ENCODE measurements at places on chromosomes 4 and X. TPM values are rescaled to one million over a fixed set of nuclear protein-coding genes. Genes with fewer than 3 reads are reported as not detected.

DNA sequence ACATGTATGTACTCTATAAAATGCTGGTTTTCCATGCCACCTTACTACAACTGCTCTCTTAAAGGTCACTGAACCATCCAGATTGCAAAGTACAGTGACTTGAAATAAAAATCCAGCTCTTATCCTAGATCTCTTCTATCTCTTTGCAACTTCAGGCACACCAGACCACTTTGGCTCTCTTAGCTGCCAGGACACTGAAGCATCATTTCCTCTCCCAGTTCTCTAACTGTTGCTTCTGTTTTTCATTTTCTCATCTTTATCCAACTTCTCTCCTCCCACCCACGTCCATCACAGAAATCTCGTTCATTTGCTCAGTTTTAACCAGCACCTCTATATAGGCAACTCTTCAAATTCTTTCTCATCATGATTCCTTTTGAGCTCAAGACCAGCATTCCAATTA is 74.3 kb downstream of the METTL14 start:
- H3K4me1 ChIP-seq: peaks cover 61% of the 10 kb centered on the region
- no peaks in the 10 kb centered on the region for H3K36me3 ChIP-seq
- no peak overlapping the region for H3K4me3 ChIP-seq

DNA sequence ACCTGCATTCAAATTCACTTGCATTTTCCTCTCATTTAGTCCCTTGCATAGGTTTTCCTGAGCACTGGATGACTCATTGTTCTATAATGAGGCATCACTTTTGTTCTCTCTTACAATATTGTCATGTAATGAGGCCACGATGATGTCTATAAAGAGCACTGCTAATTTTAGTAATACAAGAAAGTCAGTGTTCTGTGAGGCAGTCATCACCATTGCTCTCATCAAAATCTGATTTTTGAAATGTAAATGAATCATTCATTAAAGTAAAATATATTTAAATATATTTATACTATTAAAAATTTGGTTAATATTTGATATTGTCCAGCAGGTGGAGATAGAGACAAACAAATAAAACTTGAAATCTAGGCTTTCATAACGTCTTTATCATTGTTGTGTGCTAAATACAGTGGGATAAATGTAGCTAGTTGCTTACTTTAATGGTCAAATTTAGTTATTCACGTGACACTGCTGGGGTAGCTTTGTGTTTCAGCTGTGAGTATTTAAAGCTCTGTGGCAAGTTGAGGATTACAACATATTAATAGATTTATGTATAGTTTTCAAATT is 15.4 kb downstream of the HMGB2 start:
- no peak for DNase-seq
- H3K27ac ChIP-seq: no peak overlapping the region
- H3K4me3 ChIP-seq: no peak overlapping the region
- no peaks in the 10 kb centered on the region for H3K27me3 ChIP-seq
- no peaks in the 10 kb centered on the region for H3K4me1 ChIP-seq
- H3K36me3 ChIP-seq: peaks cover 3% of the 10 kb centered on the region

GRCh38 chr4:131091896-131092295 is 1995.9 kb downstream of the C4orf33 start:
- H3K4me3 ChIP-seq: no peak overlapping the region
- no peak overlapping the region for H3K27ac ChIP-seq
- DNase-seq: no peak
- H3K36me3 ChIP-seq: no peaks in the 10 kb centered on the region
- no peaks in the 10 kb centered on the region for H3K27me3 ChIP-seq
- no peaks in the 10 kb centered on the region for H3K4me1 ChIP-seq

GRCh38 chr4:182640932-182641331 is 276.3 kb downstream of the DCTD start:
- DNase-seq: no peak
- H3K27ac ChIP-seq: no peak overlapping the region
- no peaks in the 10 kb centered on the region for H3K4me1 ChIP-seq
- H3K27me3 ChIP-seq: no peaks in the 10 kb centered on the region

DNA sequence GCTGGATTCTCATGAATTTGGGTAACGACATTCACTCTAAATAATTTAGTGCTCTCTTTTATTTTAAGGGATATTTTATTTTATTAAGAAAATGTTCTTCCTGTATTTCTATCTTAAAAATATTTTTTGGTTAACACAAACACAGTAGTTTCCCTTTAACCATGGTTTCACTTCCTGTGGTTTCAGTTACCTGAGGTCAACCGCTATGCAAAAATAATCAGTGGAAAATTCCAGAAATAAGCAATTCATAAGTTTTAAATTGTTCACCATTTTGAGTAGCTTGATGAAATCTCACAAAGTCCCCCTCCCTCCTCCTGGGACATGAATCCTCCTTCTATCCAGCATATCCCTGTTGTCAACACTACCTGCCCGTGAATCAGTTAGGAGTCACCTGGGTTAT is 71.4 kb downstream of the GBA3 start:
- H3K4me1 ChIP-seq: no peaks in the 10 kb centered on the region
- no peak for DNase-seq
- H3K4me3 ChIP-seq: no peak overlapping the region
- no peaks in the 10 kb centered on the region for H3K36me3 ChIP-seq

DNA sequence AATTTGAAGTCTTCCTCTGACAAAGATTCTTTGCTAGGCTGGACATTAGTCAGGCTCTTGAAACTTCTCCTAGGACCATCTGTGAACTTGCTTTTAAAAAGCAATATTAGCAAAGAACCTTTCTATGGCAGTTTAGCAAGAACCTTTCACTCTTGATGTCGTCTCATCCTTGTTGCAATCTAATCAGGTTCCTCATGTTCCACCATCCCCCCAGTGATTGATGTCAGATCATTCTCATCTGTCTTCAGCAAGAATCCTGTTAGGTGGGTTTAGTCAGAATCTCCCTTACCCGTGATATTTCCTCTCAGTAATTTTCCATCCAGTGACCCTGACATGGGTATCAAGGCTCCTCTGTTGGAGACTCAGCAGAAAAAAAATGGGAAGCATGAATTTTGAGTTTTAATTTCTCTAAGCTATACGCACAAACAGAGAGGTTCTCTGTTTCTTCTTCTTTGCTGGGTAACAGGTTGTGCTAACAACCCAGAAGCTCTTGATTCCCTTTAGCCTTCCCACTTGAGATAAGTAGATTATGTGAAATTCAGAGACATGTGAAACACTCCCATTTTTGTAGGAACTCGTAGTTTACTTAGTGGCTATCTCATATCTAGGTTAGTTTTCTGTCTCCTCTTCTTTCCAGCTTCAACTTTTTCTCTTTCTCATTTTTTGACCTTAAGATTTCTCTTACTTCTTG is 507.4 kb downstream of the C4orf33 start:
- no peak for DNase-seq
- no peaks in the 10 kb centered on the region for H3K36me3 ChIP-seq
- no peaks in the 10 kb centered on the region for H3K4me1 ChIP-seq
- no peaks in the 10 kb centered on the region for H3K27me3 ChIP-seq

- no peak for DNase-seq
- no peaks in the 10 kb centered on the region for H3K27me3 ChIP-seq
- peak overlapping the region; percentile 2 for H3K27ac ChIP-seq
- H3K4me3 ChIP-seq: no peak overlapping the region
- H3K4me1 ChIP-seq: peaks cover 7% of the 10 kb centered on the region
Observed at GRCh38 chr4:26140150-26140898, 180.5 kb upstream of the RBPJ start.

- no peaks in the 10 kb centered on the region for H3K27me3 ChIP-seq
- H3K4me1 ChIP-seq: peaks cover 32% of the 10 kb centered on the region
- DNase-seq: no peak
- no peaks in the 10 kb centered on the region for H3K36me3 ChIP-seq
- H3K27ac ChIP-seq: no peak overlapping the region
Observed at GRCh38 chr4:140993370-140993769, 139.9 kb downstream of the RNF150 start.

DNA sequence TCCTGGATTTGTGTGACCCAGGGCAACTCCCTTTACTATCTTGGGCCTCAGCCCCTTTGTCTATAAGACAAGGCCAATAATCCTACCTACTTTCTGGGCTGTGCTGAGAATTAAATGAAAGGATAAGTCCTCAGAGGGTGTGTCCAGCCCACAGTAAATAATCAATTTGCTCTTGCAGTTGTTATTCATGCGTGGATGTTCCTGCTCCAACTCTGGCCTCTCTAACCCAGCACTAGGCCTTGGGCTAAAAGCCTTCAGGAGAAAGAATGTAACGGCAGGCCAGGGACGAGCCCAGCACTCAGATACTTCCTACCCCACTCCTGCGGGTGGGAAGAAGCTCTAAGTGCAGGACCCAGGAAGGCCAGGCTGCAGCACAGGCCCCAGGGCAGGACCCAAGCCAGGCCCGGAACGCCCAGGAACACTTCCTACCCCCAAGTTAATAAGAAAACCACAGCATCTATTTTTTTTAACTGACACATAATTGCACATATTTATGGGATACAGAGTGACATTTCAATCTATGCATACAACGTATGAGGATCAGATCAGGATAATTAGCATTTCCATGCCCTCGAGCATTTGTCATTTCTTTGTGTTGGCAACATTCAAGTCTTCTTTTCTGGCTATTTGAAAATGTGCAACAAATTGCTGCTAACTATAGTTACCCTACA is 179.6 kb upstream of the RBPJ start:
- peak overlapping the region; percentile 57 for H3K27ac ChIP-seq
- H3K4me1 ChIP-seq: no peaks in the 10 kb centered on the region

DNA sequence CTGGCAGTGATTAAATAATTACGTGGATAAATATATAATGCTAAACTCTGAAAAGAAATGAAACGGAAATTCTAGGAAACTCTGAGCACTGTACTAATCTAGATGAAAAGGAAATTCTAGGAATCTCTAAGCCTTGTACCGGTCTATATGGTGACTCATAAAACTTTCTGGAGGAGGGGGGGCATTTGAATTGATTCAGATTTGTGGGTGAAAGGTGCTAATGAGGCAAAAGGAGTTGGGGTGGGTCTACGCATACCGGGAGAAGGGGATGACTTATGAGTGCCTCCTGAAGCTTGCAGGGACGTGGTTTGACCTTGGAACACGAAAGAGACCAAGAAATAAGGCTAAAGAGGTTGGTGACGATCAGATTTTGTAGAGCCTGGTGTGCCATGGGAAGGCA is 151.7 kb upstream of the CASK start:
- DNase-seq: no peak
- peaks cover 21% of the 10 kb centered on the region for H3K27me3 ChIP-seq
- no peaks in the 10 kb centered on the region for H3K36me3 ChIP-seq
- no peak overlapping the region for H3K27ac ChIP-seq
- H3K4me3 ChIP-seq: no peak overlapping the region

GRCh38 chr4:8908206-8908893 is 36.7 kb upstream of the HMX1 start:
- H3K27ac ChIP-seq: no peak overlapping the region
- H3K4me3 ChIP-seq: no peak overlapping the region
- H3K4me1 ChIP-seq: no peaks in the 10 kb centered on the region
- DNase-seq: no peak
- no peaks in the 10 kb centered on the region for H3K36me3 ChIP-seq
- no peaks in the 10 kb centered on the region for H3K27me3 ChIP-seq

GRCh38 chrX:110851780-110852179 is 56.2 kb upstream of the CHRDL1 start:
- H3K4me1 ChIP-seq: no peaks in the 10 kb centered on the region
- H3K27me3 ChIP-seq: peaks cover 36% of the 10 kb centered on the region
- no peak overlapping the region for H3K4me3 ChIP-seq

DNA sequence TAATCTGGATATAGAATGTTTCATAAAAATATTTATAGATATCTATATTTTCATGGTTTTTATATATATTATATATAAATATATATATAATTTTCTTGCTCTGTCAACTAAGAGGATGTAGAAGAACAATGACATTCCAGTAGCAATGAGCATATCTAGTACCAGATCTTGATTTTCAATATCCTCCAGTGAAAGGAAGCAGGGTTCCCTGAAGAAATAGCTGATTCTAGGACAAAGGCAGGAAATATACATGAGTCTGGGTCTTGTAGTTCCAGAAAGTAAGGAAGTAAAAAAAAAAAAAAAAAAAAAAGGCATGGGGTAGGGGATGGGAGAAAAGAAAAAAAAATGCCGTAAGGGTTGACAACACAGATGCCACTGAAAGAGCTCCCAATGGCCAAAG is 241.4 kb downstream of the RASL11B start:
- H3K4me3 ChIP-seq: no peak overlapping the region
- H3K36me3 ChIP-seq: no peaks in the 10 kb centered on the region
- DNase-seq: no peak
- H3K4me1 ChIP-seq: peaks cover 4% of the 10 kb centered on the region

DNA sequence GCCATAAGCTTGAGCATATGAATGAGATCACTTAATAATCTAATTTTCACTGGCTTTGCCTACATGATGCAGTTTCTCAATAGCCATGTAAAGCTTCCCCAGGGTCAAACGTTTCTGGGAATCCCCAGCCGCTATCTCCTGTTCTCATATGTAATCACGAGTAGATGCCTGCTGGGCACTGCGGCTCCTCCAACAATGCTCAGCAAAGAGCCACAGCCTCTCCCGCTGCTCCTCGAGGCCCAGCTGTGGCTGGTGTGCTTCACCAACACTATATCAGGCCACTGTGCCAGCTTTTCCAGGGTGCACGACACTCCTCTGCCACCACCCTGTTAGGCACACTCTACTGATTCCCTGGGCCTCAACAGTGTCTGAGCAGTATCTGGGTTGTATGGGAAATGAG is 78.3 kb upstream of the RASGEF1B start:
- H3K4me3 ChIP-seq: no peak overlapping the region
- H3K27ac ChIP-seq: peak overlapping the region; percentile 53
- no peaks in the 10 kb centered on the region for H3K36me3 ChIP-seq
- H3K27me3 ChIP-seq: no peaks in the 10 kb centered on the region
- H3K4me1 ChIP-seq: peaks cover 25% of the 10 kb centered on the region
- DNase-seq: no peak

GRCh38 chr4:88802585-88803286 is 105.1 kb upstream of the NAP1L5 start:
- H3K27ac ChIP-seq: no peak overlapping the region
- no peaks in the 10 kb centered on the region for H3K27me3 ChIP-seq
- no peak for DNase-seq
- H3K36me3 ChIP-seq: no peaks in the 10 kb centered on the region
- peaks cover 27% of the 10 kb centered on the region for H3K4me1 ChIP-seq
- H3K4me3 ChIP-seq: no peak overlapping the region

DNA sequence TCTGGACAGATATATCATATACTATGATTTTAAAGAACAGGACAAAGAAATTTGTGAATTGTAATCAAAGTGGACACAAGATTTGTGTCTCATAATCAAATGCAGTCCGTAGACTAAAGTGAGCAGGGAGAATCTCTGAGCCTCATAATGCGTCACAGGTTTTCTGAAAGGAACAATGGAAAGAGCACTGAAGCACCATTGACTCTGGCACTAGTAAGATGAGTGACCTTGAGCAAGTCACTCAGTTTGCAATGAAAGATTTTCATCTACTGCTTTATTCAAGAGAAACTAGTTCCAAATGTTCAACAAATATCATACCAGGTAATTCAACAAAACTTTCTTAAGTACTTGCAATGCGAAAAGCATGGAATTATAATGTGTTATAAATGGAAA is 315.3 kb downstream of the MAPK10 start:
- H3K27me3 ChIP-seq: no peaks in the 10 kb centered on the region
- no peak overlapping the region for H3K4me3 ChIP-seq
- no peak for DNase-seq
- no peak overlapping the region for H3K27ac ChIP-seq

TMPRSS11A gene
- 0.03 TPM for polyA plus RNA-seq

CTAG1B gene
- polyA plus RNA-seq: not detected

HGFAC gene
- 0.64 TPM for polyA plus RNA-seq

MAP9 gene
- 15.1 TPM for polyA plus RNA-seq

GPRASP3 gene
- 0.77 TPM for polyA plus RNA-seq

PPP1R2C gene
- polyA plus RNA-seq: not detected

ZDHHC15 gene
- 0.88 TPM for polyA plus RNA-seq

TSPYL2 gene
- 308 TPM for polyA plus RNA-seq

DLG3 gene
- 5.5 TPM for polyA plus RNA-seq

CFAP47 gene
- polyA plus RNA-seq: 0.03 TPM

TENT5D gene
- polyA plus RNA-seq: 0.11 TPM

All from adrenal gland (tissue), 19 donors.